Esophagus muscularis mucosa (tissue), 4 donors: ENCODE measurements at places on chromosomes 11 and 22. TPM values are rescaled to one million over a fixed set of nuclear protein-coding genes. Genes with fewer than 3 reads are reported as not detected.

The SWAP70 gene
- total RNA-seq = 48.9 TPM

The MUS81 gene
- total RNA-seq = 59.8 TPM

The CECR2 gene
- 1.2 TPM for total RNA-seq

The PHETA2 gene
- total RNA-seq = 34.6 TPM

The OR51B5 gene
- total RNA-seq = not detected

The TRPM5 gene
- not detected for total RNA-seq

The C11orf86 gene
- total RNA-seq = not detected

The LIF gene
- 0.19 TPM for total RNA-seq

The CST6 gene
- total RNA-seq = not detected

The POU2AF1 gene
- not detected for total RNA-seq

The OR8A1 gene
- not detected for total RNA-seq

The POLR2F gene
- 60.6 TPM for total RNA-seq

The XKR3 gene
- not detected for total RNA-seq

The GLYAT gene
- not detected for total RNA-seq

The KIRREL3 gene
- total RNA-seq = 4.0 TPM

The PLEKHA7 gene
- total RNA-seq = 5.8 TPM

The APOBEC3A gene
- total RNA-seq = 0.58 TPM

The FOLR2 gene
- total RNA-seq = 78.7 TPM

- no peak for DNase-seq
These were observed 10.7 kb downstream of the PRG3 start for GRCh38 chr11:57370251-57370650.

GRCh38 chr11:17395978-17396377, 7.5 kb upstream of the KCNJ11 start:
- DNase-seq = no peak

DNA sequence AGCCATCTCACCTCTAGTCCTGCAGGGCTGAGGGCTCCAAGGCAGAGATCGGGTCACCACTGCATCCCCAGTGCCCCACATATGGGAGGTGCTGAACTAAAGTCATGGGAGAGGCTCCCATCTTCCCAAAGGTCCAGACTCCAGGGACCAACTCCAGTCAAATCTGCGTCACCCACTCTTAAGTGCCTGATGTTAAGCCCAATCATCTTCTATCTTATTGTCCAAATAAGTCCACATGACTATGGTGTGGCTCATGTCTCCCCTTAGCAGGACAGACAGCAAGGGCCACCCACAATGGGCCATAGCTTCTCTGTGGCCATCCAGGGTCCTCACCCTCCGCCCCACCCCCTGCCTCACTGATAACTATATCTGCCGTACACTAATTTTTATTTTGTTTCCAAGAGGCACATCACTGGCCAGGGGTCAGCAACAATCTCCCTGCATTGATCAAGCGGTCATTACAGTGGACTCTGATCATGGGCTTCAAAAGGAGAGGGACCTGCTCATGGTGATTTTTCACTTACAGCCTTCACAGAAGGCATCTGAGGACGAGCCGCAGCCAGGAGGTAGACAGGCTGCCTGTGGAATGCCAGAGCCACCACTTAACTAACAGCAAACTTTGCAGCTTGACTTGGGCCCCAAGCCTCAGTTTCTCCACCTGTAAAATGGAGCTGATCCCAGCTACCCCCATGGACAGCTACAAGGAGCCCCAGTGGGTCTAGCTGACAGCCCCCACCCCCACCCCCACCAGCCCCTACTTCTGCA, 23.3 kb downstream of the MYH9 start:
- no peak for DNase-seq

- DNase-seq = no peak
These were observed 113.1 kb upstream of the HSD17B12 start for GRCh38 chr11:43567396-43567975.

DNA sequence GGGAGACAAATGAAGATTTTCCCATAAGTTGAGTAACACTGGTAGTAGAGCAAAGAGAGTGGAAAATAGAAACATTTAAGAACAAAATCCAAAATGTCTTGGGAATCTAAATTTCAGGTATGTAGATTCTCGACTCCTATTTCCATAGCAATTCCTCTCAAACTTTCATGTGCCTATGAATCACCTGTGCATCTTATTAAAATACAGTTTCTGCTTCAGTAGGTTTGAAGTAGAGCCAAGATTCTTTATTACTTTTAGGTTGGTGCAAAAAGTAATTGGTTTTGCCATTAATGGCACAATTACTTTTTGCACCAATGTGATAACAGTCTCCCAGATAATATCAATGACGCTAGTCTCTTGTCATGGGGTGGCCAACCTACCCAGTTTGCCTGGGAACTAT, 115.3 kb upstream of the SLC5A12 start:
- DNase-seq = no peak

- DNase-seq = no peak
These were observed 8.6 kb upstream of the GTSE1 start for GRCh38 chr22:46287873-46288751.

GRCh38 chr11:120013325-120014250, 124.3 kb downstream of the TRIM29 start:
- no peak for DNase-seq

DNA sequence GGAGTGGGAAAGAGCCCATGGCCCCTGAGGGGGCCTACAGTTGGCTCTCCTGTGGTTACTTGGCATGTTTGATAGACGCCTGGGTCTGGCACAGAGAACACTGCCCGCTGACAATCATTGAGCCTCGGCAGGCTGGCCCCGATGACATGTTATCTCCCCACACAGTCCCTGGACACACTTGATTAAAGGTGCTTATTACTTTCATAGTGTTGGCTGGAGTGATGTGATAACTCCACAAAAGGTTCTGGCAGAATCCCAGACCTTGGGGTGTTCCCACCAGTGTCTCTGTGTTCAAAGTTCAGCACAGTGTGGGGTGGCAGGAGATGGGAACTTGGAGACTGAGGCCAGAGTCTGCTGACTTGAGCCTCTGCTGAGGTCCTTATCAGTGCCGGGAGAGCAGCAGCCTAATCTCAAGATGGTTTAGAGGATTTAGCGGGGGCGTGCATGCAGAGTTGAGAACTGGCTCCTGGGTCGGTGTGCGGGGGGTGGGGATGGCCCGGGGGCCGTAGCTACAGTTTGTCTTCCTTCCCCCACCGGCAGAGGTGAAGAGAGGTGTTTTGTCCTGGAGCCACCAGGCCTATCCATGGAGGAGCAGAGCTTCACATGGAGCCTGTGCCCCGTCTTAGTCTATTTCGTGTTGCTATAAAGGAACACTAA, 22.5 kb downstream of the PARVB start:
- DNase-seq = no peak

GRCh38 chr11:80118073-80118472, 677.2 kb upstream of the TENM4 start:
- no peak for DNase-seq

- DNase-seq = no peak
These were observed 21.8 kb downstream of the MICAL2 start for GRCh38 chr11:12131943-12132789.

GRCh38 chr22:43860831-43861230, 1.5 kb downstream of the SULT4A1 start:
- no peak for DNase-seq

DNA sequence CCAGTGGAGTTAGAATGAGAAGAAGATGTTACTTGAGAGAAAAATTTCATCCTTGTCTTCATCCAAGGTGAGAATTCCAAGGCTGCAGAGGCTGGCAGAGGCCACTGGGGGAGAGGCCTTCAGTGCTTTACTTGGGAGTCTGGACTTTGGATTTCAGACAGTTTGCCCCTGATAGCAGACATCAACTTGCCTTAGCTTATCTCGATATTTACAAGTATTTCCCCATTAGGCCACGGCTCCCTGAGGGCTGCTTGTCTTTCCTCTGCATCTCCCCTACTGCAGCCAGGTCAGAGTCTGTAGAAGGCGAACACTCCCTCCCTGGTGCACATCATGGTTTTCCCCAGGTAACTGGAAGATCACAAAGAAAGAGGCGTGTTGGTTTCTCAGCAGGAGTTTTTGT, 29.9 kb upstream of the BSX start:
- DNase-seq = no peak

DNA sequence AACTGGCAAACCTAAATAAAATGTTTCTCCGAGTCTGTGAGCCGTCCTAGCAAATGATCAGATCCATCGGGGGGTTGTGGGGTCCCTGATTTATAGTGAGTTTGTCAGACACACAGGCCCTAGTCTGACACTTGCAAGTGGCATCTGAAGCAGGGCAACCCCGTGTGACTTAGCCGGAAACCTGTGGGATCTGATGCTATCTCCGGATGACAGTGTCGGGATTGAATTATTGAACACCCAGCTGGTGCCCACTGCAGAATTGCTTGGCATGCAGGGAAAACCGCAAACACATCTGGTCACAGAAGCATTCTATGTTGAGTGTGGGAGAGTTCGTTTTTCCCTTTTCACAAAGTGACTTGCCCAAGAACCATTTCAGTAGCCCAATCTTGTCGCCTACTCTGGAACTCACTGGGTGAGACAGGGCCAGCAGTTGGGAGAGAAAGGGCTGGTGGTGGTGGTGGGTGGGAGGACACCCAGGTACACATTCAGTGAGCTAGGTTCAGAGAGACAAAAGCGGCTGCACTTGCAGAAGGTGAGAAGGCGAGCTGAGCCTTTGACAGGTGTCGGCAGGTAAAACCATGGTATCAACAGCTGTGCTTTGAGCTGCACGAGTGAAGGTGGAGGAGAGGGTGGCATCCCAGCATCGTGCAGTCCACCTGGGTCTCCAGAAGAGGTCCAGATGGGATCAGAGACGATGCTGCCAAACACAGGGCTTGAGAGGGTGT, 33.7 kb upstream of the B3GAT1 start:
- no peak for DNase-seq

DNA sequence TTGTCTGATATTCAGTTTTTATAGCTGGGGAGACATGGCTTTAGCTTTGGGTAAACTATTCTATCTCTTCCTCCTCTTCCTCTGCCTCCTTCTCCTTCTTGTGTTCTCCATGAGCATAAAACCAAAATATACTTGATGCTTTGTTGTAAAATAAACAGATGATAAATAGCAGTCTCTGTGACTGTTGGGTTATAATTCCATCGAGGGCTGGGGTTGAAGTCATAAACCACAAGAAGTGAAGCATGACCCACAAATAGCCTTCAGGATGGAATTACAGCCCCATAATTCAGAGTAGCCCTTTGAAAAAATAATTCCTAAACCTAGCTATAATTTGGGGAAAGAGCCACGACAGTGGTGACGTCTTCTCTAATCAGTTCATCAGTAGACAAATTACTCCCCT, 177.7 kb downstream of the SNX19 start:
- DNase-seq = no peak

DNA sequence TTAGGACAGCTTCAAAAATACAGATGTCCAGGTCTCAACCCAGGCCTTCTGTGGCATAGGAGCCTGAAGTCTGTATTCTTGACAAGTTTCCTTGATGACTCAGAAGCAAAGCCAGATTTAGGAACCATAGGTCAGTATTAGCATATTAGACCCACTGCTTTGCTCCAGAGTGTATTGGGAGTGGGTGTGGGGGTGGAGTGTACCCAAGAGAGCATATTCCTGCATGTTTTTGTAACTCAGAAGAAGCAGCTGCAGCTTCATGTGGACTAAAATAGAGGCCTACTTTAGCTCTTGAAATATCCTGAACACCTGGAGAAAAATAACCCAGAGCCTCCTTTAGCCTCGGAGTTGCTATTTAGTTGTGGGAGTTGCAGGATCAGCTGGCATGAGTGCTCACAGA, 106.7 kb downstream of the CCDC81 start:
- no peak for DNase-seq

DNA sequence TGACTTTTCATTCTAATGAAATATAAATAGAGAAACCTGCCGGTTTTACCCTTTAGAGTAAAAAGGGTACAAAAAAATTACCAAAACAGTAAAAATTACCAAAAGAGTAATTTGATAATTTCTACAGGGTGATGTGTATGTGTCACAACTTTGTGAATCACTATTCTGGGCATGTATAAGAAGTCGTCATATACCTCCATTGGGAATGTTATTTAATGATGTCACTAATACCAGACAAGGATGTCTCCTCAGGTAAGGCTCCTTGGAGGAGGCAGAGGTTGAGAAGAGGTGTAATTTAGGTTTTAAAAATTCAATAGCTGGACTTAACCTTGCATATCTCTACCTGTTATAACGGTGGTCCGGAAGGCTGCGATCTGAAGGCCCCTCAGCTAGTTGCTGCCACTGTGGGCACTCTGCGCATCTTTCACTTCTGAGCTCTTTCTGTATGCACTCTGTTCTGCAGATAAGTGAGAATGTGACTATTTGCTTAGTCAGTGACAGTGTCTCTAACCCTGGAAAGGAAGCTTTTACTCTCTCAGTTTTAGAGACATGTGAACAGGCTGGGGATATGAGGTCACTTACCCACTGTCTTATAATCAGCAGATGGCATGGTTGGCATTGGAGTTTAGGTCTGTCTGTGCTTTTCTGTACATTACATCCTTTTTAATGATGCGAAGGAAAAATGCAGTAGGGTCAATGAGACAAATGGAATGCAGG, 987 bp upstream of the NCR3LG1 start:
- DNase-seq = no peak

DNA sequence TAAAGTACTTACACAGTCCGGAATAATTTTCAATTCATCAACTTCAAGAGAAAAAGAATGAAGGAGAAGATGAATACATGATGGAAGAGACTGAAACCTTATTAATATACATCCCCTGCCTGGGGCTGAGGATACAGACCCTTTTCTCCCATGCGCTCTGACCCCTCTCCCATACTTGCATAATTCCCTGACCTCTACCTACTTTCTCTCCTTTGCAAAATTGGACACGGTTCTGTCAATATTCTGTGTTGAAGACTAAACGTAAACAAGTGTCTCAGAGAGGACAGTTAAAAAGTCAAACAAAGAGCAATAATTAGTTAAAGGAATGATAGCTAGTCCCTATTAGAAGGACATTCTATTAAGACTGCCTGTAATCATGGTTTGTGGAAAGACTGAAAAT, 7.5 kb downstream of the PRDM10 start:
- no peak for DNase-seq

DNA sequence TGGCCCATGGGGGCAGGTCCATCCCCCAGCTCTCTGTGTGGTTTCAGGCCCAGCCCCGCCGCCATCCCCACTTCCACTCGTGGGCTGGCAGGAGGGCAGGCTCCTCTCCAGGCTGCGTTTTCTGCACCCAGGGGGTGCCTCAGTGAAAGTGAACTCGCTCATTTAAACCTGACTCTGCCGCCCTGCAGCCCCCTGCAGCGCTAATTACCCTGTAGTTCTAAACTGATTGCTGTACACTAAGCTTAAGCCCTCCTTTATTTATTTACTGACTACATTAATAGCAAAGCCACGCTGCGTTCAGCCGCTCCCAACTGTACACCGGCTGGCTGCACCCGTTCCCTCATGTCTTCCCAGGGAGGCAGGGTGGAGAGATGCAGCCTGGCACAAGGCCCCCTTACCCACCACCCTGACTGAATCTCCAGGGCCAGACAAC, 36.6 kb upstream of the NNMT start:
- DNase-seq = no peak

- DNase-seq = no peak
These were observed 59.8 kb downstream of the NAV2 start for GRCh38 chr11:19772480-19772879.

- no peak for DNase-seq
These were observed 63.9 kb downstream of the MYO7A start for GRCh38 chr11:77191823-77192495.
